Cerebellar nuclear complex (tissue), 1 donor: ENCODE measurements at places on chromosomes 1 and 21.

DNA sequence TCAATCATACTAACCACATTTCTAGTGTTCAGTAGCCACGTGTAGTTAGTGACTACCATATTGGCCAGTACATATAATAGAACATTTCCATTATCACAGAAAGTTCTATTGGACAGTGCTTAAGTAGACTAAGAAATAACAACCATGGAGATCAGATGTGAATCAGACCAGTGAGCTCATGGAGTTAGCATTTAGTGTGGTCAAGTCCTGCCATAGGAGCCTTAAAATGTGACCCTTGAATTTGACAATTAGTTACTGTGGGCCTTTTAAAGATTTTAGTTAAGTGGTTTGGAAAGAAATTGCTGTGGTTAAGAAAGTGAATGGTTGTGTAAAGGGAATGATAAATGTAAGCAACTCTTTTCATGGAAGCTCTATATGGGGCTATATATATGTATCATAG is 123.4 kb downstream of the POU2F1 start:
- no peak for DNase-seq

DNA sequence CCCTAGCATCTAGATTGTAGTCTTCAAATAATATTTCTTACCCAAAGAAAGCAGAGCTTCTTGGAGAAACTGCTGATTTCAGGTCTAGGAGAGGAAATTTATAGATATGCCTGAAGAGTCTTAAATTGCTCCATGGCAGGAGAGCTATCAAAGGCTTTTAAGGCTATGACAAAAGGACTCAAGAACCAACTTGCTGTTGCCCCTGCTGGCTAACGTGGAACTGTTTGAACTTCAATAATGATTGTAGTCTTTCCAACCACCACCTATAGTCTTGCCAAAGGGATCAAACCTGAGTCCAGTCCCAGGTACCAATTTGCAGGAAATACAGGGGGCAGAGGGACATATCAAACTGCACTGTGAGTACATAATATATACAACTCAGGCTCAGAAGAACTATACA is 336.2 kb upstream of the ESRRG start:
- no peak for DNase-seq

DNA sequence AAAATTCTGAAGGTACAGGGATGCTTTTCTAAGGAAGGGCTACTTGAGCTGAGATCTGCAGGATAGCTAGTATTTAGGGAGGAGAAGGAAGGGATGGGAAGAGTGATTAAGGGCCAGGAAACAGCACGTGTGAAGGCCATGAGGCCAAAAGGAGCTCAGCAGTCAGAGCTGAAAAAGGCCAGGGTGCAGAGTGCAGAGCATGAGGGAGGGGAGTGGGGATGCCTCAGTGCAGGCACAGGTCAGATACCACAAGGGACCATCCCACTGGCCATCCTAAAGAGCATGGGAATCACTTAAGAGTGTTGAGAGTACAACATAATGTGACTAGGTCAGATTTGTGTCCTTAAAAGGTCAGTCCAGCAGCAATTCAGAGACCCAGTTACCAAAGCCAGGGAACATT is 16.0 kb downstream of the LRRN2 start:
- DNase-seq: no peak

DNA sequence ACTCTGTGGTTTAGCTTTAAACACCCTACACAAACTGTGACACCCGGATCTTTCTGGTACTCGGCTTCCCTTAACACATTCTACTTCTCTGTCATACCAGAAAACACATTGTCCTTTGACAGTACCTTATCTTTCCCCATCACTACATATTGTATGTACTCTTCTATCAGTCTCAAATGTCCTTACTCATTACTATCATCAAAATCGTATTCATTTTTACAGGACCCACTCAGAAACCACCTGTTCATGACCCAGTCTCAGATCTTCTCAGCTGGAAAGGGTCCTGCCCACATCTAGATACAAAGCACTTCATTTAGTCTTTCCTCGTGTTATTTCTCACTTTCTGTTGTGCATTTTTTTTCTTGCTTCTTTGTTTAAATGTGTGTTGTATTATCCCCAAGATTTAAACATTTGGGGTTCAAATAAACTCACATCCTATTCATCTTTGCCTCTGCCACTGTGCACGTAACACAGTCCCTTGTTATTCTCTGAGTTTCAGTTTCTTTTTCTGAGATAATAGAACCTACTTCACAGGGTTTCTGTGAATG is 27.7 kb downstream of the CD34 start:
- DNase-seq: no peak

- no peak for DNase-seq
These were observed 24.4 kb downstream of the DHRS3 start for GRCh38 chr1:12593621-12594066.

- DNase-seq: no peak
These were observed 26.8 kb downstream of the UROD start for GRCh38 chr1:45038661-45039364.
